ENCODE measurements at places on chromosomes 12 and 14.

DNA sequence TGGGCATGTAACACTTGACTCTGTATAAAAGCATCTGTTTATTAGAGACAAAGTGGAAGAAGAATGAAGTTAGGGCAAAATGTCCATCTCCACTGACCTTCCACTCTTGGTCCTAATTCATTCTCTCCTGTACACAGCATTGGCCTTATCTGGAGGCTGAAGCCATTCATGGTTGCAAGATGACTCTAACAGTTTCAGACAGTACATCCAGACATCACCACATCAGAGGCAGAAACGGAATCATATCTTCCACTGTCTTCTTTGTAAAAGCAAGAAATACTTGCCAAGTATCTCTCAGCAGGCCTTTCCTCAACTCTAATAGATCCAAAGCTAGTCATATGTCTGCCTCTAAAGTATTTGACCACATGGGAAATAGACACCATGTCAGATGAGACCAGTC lies 41.1 kb downstream of the PTHLH start:
- DNase-seq = no peak

- DNase-seq = no peak
Observed at GRCh38 chr12:108939594-108939993, 59.7 kb downstream of the DAO start.

DNA sequence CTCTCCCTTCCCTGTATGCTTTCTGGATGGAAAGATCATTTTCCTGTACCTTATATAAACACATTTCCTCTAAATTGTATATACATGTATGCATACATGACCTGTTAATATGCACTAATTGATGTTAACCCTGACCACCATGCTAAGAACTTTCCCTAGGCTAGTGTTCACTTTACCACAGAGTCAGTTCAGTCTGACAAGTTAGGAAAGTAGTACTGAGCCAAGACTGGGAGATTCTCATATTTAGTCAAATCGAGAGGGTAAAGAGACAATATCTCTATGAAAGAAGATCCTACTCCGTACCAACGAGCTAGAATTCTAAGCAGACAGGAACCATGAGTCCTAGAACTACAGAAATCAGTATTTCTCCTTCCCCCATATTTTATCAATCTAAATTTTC lies 36.8 kb downstream of the ATF7 start:
- no peak for DNase-seq

- no peak for DNase-seq
Observed at GRCh38 chr14:99773521-99774497, 19.4 kb upstream of the EML1 start.

- DNase-seq = no peak
Observed at GRCh38 chr12:107536613-107537012, 149.0 kb upstream of the PWP1 start.

DNA sequence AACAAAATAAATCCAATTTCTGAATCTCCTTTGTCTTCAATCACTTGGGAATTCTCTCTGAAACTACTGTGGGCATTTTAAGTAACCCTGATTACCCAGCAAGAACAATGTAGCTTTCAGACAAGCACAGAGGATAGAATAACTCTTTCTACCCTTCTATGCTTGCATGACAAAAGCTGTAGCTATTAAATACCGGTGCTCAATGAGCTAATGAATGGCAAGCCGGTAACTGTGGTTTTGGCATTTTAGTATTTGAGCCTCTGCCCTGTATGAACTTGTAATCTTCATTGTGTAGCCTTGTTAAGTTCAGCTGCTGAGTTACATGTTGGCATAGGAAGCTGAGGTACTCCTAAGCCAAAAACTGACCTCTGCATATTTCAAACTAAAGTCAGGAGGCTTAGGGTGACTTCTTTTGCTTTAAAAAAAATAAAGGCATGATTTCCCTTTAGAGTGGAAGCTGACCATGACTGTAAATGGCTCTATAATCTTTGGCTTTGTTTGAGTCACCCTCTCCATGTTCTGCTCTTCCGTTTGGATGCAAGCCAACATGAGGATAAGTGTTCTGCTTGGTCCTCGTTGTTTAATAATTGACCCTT lies 171.0 kb upstream of the HIF1A start:
- no peak for DNase-seq

DNA sequence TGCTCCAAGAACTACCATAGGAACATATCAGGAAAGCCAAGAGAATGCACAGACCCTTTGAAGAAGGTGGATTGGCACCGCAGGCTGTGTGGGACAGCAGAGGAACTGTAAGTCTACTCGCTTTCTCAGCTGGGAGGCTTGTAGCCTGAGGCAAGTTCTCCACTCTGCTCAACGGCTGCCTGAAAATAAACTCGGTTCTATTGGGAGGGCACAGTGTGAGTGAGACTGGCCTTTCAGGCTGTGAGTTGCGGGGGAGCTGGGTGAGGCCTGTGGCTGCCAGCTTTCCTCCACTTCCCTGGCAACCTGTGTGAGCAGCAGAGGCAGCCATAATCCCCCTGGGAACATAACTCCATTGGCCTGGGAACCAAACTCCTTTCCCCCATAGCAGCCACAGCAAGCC lies 132.1 kb downstream of the ANKS1B start:
- no peak for DNase-seq

- DNase-seq = no peak
Observed at GRCh38 chr14:39060818-39061437, 42.1 kb downstream of the SEC23A start.

DNA sequence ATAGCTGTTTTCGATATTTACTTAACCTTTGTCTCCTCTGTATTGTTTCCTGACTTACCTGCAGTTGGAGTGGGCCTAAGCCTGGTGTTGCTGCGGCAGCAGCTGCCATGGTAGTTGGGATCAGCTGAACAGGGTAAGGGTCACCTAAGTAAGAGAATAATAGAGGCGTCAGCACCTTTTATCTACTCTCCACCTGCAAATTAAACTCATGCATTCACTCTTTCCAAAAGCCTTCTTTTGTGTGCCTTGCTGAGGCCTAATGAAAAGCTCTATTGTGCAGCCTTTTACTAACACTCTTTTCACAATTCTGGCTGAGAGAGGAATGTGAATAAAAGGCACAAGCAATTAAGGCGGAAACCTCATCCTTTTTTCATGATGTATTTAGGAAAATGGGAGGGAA lies 308.7 kb downstream of the SOX5 start:
- DNase-seq = no peak

DNA sequence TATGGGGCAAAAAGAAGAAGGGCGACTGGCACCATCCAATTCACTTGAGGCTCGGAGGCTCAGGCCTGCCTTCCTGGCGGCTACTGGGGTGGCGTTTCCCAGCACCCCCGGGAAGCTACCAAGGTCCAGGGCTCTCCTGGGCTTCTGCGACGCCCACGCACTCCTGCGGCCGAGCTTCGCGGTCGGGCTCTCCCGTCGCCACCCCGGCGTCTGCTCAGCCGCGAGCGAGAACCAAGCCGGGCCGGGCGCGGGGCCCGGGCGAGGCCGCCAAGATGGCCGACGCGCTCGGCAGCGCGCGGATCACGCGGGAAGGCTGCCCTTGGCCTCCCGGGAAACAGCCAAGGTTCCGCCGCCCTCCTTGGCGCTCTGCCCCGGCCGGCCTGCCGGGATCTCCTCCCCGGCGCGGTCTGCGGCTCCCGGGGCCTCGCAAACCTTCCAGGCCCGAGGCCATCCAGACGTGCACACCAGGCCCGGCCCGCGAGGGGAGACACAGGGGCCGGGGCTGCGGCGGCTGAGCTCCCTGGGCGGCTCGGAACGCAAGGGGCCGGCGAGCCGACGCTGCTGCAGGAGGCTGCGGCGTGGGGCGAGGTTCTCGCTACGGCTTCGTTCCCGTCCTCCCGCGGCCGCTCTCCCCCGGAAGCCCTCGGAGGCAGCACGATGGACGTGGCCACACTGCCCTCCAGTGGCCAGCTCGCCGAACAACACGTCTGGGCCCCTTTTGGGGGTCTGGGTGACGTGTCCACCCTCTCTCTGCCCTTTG lies 23.5 kb upstream of the ZFP36L1 start:
- peak; percentile 88 for DNase-seq

- no peak for DNase-seq
Observed at GRCh38 chr14:81221579-81222102, 882 bp upstream of the GTF2A1 start.

DNA sequence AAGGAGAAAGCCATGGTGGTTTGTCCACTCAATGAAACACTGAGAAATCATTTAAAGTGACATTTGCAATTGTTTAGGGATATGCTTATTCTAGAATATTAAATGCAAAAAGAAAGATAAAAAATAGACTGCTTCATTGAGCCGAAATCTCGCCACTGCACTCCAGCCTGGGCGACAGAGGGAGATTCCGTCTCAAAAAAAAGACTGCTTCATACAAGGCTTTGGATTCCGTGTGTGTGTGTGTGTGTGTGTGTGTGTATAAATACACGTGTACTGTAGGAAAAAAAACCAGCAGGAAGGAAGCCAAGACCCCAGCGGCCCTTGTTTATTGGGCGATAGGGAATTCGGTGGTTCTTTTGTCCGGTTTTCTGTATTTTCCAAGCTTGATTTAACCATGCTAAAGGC lies 3.2 kb upstream of the ZNF839 start:
- no peak for DNase-seq

DNA sequence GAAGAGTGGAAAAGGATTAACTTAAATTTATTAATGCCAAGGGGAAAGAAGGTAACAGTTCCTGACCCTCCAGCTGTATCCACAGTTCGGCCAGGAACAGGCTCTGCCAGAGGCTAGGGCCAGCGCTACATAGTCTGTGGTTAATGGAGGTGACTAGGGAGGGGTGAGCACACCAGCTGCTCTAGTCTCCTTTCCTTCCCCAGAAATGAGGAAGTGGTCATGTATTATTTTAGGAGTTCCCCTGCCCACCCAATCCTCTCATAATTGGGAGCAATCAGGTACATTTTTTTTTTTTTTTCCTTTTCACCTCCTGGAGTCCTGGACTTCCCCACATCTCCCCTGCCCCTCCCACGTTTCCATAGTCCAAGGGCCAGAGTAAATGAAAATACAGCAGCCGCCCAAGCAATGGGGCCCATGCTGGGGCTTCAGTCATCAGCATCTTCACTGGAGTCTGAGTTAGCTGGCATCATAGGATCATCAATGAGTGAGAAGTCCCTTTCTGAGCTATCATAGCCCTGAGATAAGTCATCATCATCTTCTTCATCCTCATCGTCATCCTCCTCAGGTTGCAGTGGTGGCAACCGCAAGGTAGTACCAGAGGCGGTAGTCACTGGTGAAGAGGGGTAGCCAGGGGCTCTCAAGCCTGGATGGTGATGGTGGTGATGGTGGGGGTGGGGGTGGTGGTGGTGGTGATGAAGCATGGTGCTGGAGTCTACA lies 1.5 kb upstream of the SUPT16H start:
- DNase-seq = no peak

- no peak for DNase-seq
Observed at GRCh38 chr12:65306366-65307168, 28.1 kb downstream of the MSRB3 start.

DNA sequence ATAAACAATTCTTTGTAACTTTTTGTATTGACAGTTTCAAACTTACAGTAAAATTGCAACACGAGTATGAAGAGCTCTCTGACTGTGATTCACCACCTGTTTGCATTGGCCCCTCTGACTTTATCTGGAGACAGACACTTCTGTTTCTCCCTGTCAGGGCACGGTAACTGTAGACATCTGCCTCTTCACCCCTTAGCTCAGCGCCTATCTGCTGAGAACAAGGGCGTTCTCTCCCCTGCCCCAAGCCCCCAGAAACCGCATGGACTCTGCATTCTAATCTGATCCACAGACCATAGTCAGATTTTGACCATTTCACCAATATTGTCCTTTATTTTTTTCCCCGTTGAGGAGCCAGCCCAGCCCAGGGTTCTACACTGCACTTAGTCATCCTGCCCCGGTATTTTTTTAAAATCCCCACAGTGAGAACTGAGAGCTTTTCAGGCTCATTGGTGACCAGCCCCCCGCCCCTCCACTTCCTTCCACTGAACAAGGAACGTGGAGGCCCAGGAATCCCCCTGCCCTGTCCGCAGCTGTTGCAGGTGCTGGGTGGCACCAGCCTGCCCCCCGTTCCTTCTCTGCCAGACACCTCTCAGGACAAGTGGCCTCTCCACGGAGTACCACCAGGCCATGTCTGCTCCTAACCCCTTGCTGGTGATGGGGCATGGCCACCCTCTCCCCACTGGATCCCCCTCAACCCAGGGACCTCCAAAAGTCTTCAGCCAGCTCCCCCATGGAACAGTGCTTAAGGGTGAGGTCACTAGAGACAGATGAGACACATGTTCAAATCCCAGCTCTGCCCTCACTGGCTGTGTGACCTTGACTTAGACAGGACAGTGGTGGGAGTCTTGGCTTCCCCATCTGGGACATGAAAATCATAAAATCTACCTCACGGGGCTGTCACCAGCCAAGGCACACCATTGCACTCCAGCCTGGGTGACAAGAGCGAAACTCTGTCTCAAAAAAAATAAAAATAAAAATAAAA lies 11.2 kb downstream of the RHOF start:
- no peak for DNase-seq

- no peak for DNase-seq
Observed at GRCh38 chr12:69284131-69284530, 44.8 kb downstream of the CPSF6 start.

DNA sequence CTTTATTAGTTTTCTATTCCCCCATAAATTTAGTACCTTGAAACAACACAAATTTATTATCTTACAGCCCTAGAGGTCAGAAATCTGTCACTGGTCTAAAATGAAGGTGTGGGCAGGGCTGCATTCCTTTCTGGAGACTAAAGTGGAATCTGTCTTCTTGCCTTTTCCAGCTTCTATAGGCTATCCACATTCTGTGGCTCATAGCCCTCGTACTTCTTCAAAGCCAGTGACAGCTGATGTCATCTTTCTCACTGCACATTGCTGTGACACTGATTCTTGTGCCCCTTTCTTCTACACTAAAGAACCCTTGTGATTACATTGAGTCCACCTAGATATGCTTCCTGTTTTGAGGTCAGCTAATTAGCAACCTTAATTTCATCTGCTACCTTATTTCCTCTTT lies 23.2 kb upstream of the DCN start:
- no peak for DNase-seq

DNA sequence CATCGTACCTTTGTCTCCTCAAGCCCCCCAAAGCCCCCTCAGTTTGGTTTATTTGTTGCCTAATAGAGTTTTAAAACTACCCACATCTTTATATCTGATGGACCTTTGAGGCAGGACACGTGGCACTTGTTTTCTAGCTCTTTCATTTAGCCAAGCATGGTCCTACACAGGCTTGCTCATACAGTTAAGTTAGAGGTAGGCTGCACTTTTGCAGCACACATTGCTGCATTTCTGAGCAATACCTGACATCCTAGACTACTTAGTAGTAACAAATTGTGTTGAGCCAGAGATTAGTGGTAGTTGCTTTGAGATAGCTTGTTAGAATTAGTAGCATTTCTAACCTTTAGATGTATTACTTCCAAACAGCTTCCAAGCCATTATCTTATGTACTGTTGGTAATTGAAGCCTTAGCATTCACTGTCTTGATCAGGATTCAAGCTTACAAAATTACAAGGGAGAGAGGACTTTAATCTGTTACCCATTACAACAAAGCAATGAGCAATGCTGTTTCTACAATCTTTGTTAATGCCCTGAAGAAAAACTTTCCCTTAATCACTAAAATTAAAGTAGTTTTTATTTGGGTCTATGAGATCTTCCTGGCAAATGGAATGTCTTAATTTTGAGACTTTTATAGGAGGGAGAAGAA lies 96.6 kb downstream of the WNK1 start:
- no peak for DNase-seq
